HFF-Myc (cell line): ENCODE measurements at places on chromosomes 16 and 17.

DNA sequence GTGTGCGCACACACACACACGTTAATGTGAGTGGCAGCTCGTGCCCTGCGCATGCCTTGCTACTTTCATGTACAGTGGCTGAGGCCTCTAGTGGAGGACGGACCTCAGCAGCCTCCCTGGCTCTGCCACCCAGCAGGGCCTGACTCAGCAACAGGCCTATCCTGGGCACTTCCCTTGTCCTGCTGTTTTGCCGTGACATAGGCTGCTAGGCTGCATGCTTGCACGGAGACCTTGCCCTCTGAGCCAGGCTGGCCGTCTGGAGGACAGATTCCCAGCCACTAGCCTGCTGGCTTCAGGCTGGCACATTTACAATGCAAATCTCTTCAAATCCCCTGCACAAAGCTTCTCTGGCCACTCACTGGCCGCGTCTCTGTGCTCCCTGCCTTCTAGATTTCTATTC lies 9.5 kb downstream of the RNF213 start:
- DNase-seq = no peak

DNA sequence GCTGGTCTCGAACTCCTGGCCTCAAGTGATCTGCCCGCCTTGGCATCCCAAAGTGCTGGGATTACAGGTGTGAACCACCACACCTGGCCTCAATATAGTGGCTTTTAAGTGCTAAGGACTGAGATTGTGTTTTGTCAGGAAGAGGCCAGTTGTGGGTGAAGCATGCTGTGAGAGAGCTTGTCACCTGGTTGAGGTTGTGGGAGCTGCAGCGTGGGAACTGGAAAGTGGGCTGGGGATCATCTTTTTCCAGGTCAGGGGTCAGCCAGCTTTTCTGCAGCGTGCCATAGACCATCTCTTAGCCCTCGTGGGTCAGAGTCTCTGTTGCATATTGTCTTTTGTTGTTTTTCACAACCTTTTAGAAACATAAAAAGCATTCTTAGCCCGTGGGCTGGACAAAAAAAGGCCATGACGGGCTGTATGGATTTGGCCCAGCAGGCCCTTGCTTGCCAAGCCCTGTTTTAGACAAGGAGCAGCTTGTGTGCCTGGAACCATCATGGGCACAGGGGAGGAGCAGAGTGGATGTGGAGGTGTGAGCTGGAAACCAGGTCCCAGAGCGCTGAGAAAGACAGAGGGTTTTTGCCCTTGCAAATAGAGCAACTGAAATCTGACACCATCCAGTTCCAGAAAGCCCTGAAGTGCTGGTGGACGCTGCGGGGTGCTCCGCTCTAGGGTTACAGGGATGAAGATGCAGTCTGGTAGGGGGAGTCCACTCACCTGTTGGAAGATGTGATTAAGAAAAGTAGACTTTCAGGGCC lies 5.5 kb downstream of the BIRC5 start:
- no peak for DNase-seq

DNA sequence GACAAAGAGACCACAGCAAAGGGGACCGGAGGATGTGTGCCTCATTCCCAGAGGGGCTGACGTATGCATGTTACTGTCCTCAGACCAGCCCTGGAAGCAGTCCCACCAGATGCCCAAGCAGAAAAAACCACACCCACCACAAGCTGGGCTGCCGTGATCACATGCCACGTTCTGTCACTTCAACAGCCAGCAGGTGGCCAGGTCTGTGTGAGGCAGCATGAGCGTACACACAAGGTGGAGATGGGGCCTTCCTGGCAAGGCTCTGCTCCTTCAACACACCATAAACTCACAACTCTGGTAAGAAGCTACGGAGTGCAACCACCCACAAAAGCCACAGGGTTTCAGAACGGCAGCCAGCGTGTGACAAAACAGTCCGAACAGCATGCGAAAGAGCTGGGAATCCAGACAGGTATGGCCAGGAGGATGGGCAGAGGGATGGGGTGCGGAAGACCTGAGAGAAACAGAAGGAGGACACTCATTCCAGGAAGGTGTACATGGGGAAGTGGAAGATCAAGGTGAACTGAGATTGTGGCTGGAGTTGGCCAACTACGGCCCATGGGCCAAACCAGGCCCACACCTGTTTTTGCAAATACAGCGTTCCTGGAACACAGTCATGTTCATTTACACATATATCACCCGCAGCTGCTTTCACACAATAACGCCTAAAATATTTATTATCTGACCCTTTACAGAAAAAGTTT lies 27.9 kb downstream of the MBTPS1 start:
- DNase-seq = no peak

DNA sequence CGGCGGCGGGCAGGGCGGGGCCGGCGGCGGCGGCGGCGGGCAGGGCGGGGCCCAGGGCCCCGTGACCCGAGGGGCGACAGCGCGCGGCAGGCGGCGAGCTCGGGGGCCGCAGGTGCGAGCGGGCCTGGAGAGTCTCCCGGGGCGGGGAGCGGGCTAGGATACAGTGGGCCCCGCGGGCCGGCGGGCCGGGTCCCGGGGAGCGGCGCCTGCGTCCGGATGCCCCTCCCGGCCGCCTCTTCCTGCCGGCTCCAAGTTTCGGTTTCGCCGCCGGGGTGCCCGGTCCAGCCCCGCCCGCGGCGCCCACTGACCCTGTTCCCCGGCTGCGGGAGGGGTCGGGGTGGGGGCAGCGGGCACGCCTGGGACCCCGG lies at the start of gene RNF213:
Gene RNF213, plus strand, starts transcription at position 62 of the 368 bp plus-strand sequence. CDS start 2,830 bp downstream, outside the sequence.
- DNase-seq = no peak

- no peak for DNase-seq
These were observed 10.6 kb downstream of the SSTR5 start for GRCh38 chr16:1082952-1083675.

DNA sequence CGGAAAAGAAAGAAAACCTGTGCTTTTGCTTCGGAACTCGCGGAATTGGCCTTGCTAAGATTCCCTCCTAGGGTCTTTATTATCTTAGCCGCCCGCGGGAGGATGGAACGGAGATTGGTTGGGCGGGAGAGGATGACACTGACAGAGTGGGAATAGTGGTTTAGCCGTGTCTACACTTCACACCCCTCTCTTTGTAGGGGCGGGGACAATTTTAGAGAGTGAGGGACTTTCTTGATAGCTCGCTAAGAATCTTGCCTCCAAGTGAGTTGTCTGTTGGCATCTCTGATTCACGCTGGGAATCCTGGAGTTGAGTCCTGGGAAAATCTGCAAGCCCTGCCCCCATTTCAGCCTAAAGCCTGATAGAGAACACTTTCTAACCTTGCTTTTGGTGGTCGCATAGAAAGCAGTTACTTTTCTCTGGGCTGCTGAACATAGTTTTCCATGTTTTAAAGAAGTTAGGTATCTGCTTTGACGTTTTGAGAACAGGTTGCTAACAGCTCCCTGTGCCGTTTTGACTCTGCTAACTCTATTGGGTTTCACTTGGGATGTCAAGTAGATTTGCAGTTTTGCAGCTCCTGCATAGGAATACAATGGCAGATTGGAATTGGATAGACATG lies 697 bp downstream of the NOL11 start:
- DNase-seq = no peak

DNA sequence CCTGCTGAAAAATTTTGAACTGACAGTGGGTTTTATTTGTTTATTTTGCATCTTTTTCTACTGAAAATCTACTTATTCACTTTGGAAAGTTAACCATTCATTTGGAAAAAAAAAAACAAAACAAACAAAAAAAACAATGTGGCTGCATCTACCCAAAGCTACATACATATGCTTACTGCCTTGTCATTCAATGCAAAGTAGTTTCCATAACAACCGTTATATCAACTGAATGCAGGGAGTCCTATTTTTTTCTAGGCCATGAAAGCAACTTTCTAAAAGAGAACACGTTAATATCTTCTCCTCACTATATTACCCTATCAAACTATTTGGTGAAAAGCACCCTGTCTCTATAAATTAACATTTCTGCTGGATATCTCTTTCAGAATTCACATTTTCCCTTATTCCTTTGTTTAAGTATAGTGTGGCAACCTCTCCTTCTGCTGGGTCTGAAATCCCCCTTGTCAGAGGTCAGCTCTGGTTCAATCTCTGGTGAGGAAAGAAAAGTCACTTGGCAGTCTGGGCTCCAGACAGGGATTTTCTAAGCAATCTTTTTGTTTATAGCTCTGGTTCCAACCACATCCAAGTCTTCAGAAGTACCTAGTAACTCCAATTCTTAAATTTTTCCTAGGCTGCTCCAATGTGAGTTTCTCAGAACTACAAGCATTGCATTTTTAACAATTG lies 528.4 kb upstream of the TOM1L1 start:
- DNase-seq = no peak

- DNase-seq = no peak
These were observed 45.0 kb downstream of the B9D1 start for GRCh38 chr17:19317359-19318095.

- no peak for DNase-seq
These were observed 100.8 kb upstream of the CORO6 start for GRCh38 chr17:29723278-29724047.

DNA sequence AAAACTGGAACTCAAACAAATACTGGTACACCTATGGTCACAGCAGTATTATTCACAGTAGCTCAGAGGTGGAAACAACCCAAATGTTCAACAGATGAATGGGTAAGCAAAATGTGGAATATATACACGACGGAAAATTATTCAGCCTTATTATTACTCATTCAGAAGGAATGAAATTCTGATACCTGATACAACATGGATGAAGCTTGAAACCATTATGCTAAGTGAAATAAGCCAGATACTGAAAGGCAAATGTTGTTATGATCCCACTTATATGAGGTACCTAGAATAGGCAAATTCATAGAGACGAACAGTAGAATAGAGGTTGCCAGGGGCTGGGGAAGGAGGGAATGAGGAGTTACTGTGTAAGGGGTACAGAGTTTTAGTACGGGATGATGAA lies 27.1 kb upstream of the MYLK3 start:
- DNase-seq = no peak

DNA sequence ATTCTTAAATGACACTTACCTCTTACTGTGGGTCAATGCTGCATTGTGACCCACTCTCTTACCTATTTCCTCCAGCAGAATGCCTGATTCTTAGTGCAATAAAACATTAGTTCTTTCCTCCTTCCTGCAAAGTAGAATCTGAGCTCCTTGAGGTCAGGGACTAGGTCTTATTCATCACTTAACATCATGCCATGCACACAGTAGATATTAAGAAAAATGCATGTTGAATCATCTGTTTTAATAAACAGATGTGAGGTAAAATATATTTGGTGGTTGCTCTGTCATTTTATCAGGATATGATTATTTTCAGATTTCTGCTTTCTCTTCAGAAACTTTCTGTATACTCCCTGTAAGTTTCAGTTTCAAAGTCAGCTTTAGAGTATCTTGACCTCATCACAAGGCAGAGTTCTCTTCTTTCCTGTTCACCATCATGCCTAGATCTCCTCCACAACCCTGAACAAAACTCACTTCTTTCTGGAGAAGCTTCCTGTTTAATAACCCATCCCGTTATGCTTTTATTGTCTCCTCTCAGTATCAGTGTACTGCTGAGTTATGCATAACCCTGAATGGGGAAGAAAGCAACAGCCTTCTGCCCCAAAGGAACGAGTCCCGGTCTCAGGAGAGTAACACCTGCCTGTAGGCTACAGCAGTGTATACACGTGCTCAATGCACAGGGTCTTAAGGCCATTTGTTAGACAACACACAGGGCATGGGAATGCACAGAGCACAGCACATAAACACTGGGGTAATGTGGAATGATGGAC lies 30.3 kb upstream of the SUPT4H1 start:
- DNase-seq = no peak

GRCh38 chr16:2328428-2328827 lies 12.1 kb downstream of the ABCA3 start:
- no peak for DNase-seq

DNA sequence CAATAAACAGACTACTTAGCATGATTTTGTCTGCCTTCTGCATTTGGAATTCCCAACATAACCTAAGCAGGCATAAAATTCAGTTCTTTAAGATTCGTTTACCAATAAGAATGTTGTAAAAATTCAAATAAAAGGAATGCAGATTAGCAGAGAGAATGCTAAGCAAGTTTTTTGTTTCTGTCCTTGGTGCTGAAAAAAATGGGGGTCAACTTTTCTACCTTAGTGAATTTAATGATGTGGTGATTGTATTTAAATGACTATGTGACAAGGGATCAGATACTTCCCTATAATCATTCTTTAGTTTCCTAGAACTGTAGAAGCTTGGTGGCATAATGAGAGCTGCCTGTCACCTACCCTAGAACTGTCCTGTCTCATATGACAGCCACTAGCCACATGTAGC lies 159.5 kb downstream of the RBFOX1 start:
- no peak for DNase-seq

DNA sequence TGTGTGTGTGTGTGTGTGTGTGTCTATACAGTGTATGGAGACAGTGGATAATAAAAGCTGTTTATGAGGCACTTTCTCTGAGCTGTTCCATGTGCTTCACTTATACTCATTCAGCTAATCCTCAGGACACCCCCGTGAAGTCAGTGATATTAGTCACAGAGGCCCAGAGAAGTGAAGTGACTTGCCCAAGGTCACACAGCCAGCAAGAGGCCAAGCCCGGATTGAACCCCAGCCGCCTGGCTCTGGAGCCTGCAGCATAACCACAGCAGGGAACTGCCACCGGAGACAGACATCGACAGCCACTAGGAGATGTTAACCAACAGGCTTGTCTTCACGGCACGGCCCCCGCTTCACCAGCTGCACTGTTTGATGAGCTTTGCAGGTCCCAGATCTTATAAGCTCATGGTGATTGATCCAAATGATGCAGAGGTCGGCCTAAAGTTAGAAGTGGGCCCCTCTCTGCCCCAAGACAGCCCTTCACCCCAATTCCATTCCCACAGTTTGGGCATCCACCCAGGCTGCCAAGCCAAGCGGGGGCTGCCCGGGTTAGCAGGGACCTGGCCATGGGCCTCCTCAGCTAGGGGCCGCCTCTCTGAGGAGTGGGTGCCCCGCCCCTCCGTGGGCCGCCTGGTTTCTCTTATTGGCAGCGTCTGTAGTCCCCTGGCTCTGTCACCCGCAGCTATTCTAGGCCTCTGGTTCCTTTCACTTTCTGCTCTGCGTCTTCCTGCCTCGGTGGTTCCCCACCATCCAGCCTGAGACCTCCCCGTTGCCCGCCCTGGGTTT lies 30.9 kb downstream of the SOCS1 start:
- DNase-seq = no peak

GRCh38 chr17:48427598-48427997 lies 2.4 kb downstream of the SKAP1 start:
- no peak for DNase-seq

DNA sequence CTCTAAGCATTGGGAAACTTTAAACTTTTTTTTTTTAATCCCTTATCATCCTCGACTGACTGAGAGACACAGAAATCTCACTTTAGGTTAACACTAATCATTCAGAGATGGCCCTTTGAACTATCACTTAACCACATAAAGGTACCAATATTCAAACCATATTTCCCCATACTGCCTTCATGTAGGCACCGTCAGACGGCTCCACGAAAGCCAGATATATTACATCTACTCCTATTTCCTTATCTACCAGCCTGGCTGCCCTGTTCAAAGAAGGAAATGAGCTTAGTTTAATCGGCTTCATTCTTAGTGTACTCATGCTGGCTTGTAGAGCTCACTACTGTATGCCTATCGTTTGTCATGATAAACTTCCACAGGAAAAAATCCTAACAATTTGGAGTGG lies 270.9 kb downstream of the CEP112 start:
- no peak for DNase-seq

DNA sequence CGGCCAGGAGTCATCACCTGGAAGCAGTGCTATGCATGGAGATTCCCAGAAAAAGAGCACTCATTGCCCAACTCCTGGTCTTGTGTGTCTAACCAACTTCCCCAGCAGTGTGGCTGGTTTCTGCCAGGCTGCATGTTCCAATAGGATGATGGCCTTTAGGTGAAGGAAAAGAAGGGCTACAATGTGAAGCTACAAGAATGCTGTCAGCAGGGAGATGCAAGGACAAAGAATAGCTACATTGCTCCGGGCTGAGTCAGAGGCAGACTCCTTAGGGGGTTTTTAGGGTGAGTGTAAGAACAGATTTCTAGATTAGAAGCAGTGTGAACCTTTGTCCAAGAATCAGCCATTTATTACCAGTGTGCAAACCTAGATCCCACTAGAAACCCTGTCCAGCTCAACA lies 63.0 kb upstream of the DNAH9 start:
- no peak for DNase-seq
